Adrenal gland (tissue), 19 donors: ENCODE measurements at places on chromosomes 12 and 14.

GRCh38 chr14:100105357-100106169 is 40.3 kb downstream of the EVL start:
- H3K27me3 ChIP-seq = no peaks in the 10 kb centered on the region
- no peak for DNase-seq
- H3K27ac ChIP-seq = no peak overlapping the region
- no peak overlapping the region for H3K4me3 ChIP-seq

DNA sequence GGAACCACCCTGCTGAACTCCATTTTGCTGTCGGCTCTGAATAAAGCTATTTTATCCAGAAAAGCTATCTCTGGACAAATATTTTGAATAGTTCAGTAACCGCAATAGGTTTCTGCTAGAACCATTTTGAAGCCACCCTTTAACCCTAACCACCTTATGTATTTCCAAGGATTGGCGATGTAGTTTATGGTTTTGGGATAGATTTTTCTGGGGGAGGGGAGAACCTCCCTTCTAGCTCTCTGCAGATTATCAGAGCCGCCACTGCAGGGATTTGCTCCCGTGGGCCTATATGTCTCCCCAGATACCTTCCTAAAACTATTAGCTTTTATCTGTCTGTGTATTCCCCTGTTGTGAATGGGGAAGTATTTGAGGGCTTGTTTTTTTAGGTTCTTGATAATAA is 1.8 kb upstream of the TUBA1B start:
- no peaks in the 10 kb centered on the region for H3K36me3 ChIP-seq
- no peak for DNase-seq
- no peak overlapping the region for H3K27ac ChIP-seq
- H3K4me3 ChIP-seq = no peak overlapping the region
- peaks cover 11% of the 10 kb centered on the region for H3K4me1 ChIP-seq

GRCh38 chr14:45743884-45744283 is 490.9 kb upstream of the MIS18BP1 start:
- DNase-seq = peak; percentile 72
- H3K27me3 ChIP-seq = no peaks in the 10 kb centered on the region
- H3K36me3 ChIP-seq = no peaks in the 10 kb centered on the region
- no peak overlapping the region for H3K27ac ChIP-seq

- peak; percentile 77 for DNase-seq
- H3K27me3 ChIP-seq = no peaks in the 10 kb centered on the region
- H3K27ac ChIP-seq = peak overlapping the region; percentile 60
- H3K4me1 ChIP-seq = peaks cover 14% of the 10 kb centered on the region
- H3K4me3 ChIP-seq = no peak overlapping the region
Observed at GRCh38 chr14:75298187-75298965, 19.7 kb downstream of the FOS start.

- no peaks in the 10 kb centered on the region for H3K27me3 ChIP-seq
- H3K27ac ChIP-seq = no peak overlapping the region
- no peaks in the 10 kb centered on the region for H3K36me3 ChIP-seq
- peaks cover 11% of the 10 kb centered on the region for H3K4me1 ChIP-seq
- no peak overlapping the region for H3K4me3 ChIP-seq
Observed at GRCh38 chr12:47768323-47768811, 4.7 kb upstream of the SLC48A1 start.

DNA sequence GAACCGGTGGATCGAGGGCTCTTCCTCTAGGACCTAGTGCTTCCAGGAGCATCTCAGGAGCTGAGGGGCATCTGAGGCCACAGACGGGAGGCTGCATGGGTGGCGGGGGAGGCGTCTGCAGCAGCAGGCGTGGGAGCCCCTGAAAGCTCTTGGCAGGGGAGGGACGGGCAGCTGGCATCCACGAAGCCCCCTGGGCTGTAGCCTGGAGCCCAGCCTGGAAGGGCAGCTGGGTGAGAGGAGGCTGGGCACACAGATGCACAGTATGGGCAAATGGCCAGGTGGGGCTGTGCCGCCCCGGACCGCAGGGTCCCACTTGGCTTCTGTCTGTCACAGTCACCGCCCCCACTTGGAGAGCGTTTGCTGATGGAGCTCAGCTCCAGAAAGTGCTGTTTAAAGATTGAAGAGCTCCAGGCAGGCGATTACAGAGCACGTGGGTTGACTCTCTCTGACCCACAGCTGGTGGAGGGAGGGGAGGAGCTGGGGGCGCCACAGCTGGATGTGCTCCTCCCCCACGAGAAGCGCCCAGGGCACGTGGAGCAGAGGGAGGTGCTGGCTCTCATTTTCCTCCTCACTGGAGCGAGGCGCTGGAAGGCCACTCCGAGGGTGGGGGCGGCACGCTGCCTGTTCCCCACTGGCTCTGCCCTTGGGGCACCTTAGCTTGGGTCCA is 155.0 kb upstream of the C14orf180 start:
- H3K27me3 ChIP-seq = no peaks in the 10 kb centered on the region
- H3K36me3 ChIP-seq = no peaks in the 10 kb centered on the region
- H3K4me3 ChIP-seq = no peak overlapping the region
- no peak overlapping the region for H3K27ac ChIP-seq
- DNase-seq = no peak
- no peaks in the 10 kb centered on the region for H3K4me1 ChIP-seq

GRCh38 chr14:70036665-70037064 is 152.1 kb downstream of the SLC8A3 start:
- H3K36me3 ChIP-seq = no peaks in the 10 kb centered on the region
- DNase-seq = no peak
- H3K4me1 ChIP-seq = no peaks in the 10 kb centered on the region
- H3K27ac ChIP-seq = no peak overlapping the region
- H3K4me3 ChIP-seq = no peak overlapping the region

- no peak for DNase-seq
- H3K36me3 ChIP-seq = no peaks in the 10 kb centered on the region
- no peak overlapping the region for H3K27ac ChIP-seq
- no peak overlapping the region for H3K4me3 ChIP-seq
Observed at GRCh38 chr12:52900896-52901714, 3.8 kb downstream of the KRT8 start.

- no peaks in the 10 kb centered on the region for H3K36me3 ChIP-seq
- H3K4me1 ChIP-seq = no peaks in the 10 kb centered on the region
- H3K4me3 ChIP-seq = no peak overlapping the region
- no peak overlapping the region for H3K27ac ChIP-seq
- no peaks in the 10 kb centered on the region for H3K27me3 ChIP-seq
Observed at GRCh38 chr12:20492251-20492760, 124.0 kb downstream of the PDE3A start.

GRCh38 chr14:96698960-96699539 is 98.1 kb upstream of the VRK1 start:
- no peaks in the 10 kb centered on the region for H3K27me3 ChIP-seq
- H3K27ac ChIP-seq = no peak overlapping the region
- no peaks in the 10 kb centered on the region for H3K4me1 ChIP-seq
- no peak overlapping the region for H3K4me3 ChIP-seq
- H3K36me3 ChIP-seq = no peaks in the 10 kb centered on the region
- no peak for DNase-seq

- H3K27ac ChIP-seq = no peak overlapping the region
- H3K4me3 ChIP-seq = no peak overlapping the region
- peaks cover 34% of the 10 kb centered on the region for H3K4me1 ChIP-seq
- H3K27me3 ChIP-seq = no peaks in the 10 kb centered on the region
- DNase-seq = no peak
Observed at GRCh38 chr12:122896662-122897061, 738 bp upstream of the VPS37B start.

DNA sequence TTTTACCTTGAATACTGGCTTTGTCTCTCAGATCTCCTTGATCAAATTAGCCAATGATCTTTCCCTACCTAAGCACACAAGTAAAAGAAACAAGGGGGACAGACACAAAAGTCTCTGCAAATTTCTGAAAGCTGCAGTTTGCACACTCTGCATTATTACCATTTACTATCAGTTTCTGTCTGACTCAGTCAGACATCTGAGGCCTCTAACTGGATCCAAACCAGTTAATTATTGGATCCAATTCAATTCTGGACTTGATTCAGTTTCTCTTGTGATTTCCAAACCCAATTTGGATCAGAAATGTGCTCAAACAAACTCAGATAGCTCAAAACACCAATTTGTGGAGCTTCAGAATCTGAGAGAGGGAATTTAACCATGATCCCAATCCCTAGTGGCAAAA is 16.6 kb downstream of the SSTR1 start:
- no peaks in the 10 kb centered on the region for H3K27me3 ChIP-seq
- no peaks in the 10 kb centered on the region for H3K4me1 ChIP-seq
- no peak overlapping the region for H3K27ac ChIP-seq

- DNase-seq = no peak
- no peak overlapping the region for H3K27ac ChIP-seq
- H3K4me1 ChIP-seq = no peaks in the 10 kb centered on the region
- no peaks in the 10 kb centered on the region for H3K36me3 ChIP-seq
Observed at GRCh38 chr12:32285021-32285420, 114.3 kb upstream of the FGD4 start.

DNA sequence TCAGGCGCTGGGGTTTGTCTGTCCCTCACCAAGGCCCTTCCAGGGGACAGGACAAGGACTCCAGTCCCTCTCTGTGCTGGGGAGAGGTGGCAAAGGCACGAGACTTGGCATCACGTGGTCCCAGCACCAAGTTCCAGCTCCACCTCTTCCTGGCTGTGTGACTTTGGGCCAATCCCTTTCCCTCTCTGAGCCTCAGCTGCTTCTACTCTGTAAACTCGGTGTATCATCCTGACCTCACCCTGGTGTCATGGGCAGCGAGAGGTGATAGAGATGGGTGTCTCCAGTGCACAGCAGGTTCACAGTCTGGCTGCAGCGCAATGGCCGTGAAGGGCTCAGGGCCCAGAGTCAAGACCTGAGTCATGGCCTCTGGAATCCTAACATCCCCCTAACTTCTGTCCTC is 54.0 kb downstream of the MVK start:
- peak; percentile 73 for DNase-seq
- H3K27ac ChIP-seq = peak overlapping the region; percentile 25
- no peak overlapping the region for H3K4me3 ChIP-seq
- no peaks in the 10 kb centered on the region for H3K27me3 ChIP-seq
- H3K4me1 ChIP-seq = peaks cover 13% of the 10 kb centered on the region
- H3K36me3 ChIP-seq = no peaks in the 10 kb centered on the region
